Central memory CD4-positive, alpha-beta T cell (primary cell): ENCODE measurements at places on chromosomes 1 and 21.

GRCh38 chr1:201245082-201245481 lies 38.2 kb upstream of the PKP1 start:
- no peak for DNase-seq

- DNase-seq, result no peak
Measured at GRCh38 chr1:117886101-117886795, 43.2 kb downstream of the GDAP2 start.

- DNase-seq, result no peak
Measured at GRCh38 chr1:13888351-13888986, 188.5 kb downstream of the PRDM2 start.

DNA sequence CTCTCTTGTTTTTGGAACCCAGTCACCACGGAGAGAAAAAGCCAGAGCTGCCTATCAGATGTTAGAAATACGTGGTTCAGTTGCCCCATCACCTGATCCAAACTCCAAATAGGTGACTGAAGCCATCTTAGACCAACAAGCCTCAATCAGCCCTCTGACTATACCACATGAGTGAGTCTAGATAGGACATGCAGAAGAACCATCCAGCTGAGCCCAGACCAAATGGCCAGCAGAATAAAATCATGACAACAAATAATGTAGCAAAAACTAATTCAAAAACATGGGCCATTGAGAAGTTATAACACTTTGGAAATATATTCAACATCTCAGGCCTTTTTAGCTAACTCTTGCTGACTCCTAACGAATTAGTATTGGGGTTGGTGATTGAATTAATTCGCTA lies 348.4 kb upstream of the C1orf87 start:
- no peak for DNase-seq

GRCh38 chr1:107434361-107434693 lies 293.5 kb downstream of the NTNG1 start:
- no peak for DNase-seq

- DNase-seq, result no peak
Measured at GRCh38 chr21:39961251-39961650, 94.0 kb downstream of the PCP4 start.

GRCh38 chr1:206655471-206655882 lies 20.1 kb downstream of the DYRK3 start:
- DNase-seq, result no peak

DNA sequence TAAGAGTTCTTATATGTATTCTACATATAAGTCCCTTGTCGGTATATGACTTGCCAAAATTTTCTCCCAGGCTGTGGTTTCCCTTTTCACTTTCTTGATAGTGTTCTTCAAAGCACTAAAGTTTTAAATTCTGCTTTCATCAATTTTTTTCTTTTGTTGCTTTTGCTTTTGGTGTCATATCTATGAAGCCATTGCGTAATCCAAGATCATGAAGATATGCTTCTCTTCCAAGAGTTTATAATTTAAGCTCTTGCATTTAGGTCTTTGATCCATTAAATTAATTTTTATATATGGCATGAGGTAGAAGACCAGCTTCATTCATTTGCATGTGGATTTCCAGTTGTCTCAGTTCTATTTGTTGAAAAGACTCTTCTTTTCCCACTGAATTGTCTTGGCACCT lies 22.2 kb downstream of the DESI2 start:
- no peak for DNase-seq
